ENCODE measurements at places on chromosomes 6 and 20. TPM values are rescaled to one million over a fixed set of nuclear protein-coding genes. Genes with fewer than 3 reads are reported as not detected.
A peak's percentile ranks its signal among the peaks of the same experiment; 100 is the strongest.

GRCh38 chr6:53320964-53321363, 27.8 kb downstream of the ELOVL5 start:
- no peak for DNase-seq

DNA sequence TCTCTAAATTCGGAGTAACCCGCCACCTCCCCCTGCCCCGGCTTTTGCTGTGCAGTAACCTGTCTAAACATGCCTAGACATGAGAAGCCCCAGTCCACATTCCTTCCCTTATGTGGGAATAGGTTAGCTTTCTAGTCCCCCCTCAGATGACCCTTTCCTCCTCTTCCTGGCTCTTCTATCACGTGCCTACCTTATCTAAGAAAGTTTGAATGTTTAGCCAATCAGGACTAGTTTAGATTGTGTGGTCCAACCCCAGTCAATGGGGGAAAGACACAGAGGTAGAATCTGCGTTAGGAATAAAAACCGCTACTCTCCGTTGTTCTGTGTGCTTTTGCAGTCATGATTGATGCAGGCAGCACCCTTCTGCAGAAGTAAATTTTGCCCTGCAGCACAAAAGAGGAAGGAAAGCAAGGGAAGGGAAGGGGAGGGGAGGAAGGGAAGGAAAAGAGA, 69.0 kb upstream of the CD93 start:
- DNase-seq, result no peak

GRCh38 chr6:157385482-157385881, 4.5 kb downstream of the ZDHHC14 start:
- no peak for DNase-seq

- peak; percentile 90 for DNase-seq
Observed at GRCh38 chr6:141107591-141108160, 1025.0 kb upstream of the GJE1 start.

DNA sequence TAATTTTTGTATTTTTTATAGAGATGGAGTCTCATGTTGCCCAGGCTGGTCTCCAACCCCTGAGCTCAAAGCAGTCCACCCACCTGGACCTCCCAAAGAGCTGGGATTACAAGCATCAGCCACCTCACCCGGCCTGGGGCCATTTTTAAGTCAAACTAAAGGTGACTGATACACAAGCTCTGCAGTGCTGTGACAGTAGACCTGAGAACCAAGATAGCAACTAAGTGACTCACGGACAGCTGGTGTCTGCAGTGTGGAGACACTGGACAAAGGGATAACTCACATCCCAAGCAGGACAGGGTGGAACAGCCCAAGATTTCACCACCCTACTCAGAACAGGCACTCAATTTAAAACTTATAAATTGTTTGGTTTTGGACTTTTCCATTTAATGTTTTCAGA, 402.5 kb downstream of the CD83 start:
- peak; percentile 90 for DNase-seq

DNA sequence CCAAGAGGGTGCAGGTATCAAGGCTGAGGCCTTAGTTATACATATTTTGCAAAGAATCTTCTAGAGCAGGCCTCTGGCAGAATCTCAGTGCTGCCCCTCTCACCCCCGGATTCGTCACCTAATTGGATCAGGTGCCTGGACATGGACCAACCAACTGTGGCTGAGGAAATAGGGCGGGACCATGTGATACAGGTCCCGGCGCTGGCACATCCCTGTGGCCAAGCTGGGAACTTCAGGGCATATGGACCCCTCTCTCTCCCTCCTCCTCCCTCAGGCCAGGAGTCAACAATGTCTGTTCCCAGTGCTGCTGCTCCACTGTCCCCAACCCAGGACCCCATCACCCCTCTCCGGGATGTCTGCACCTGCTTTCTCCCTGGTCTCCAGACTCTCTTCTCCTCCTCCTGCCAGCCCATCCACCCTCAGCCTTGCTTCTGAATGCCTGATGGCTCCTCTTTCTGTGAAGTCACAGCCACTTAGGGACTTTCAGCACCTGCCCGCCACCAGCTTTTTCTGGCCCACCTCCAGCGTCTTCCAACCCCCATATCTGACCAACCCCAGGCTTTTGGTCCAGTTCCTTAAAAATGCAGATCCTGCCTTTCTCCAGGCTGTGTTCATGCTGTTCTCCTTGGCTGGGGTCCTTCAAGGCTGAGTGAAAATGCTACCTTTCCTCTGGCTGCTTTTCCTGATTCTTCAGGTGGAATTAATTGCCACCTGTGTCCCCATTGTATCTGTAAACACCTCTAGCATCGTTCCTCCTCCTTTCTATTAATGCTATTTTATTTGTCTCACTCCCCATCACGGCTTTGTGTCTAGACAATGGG, 19.0 kb upstream of the MLN start:
- DNase-seq, result peak; percentile 34

- peak; percentile 30 for DNase-seq
Observed at GRCh38 chr20:56860413-56860812, 231.3 kb downstream of the TFAP2C start.

DNA sequence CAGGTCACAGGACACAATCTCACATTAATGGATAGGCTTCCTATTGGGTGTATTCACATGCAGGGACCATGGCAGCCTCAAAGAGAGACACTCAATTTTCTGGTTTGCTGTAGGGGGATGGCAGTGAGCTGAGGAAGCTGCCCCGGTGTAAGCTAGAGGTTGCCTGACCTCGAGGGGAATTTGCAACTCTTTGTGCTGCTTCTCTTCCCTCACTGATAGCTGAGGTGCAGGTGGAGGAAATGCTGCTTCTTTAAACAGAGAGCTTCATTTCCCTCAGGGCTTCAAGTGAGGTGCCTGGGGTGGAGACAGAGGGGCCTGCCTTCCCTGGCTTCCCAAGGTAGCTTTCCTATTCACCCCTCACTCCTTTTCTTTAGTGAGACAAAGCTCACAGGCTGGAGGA, 151.9 kb downstream of the CD83 start:
- no peak for DNase-seq

DNA sequence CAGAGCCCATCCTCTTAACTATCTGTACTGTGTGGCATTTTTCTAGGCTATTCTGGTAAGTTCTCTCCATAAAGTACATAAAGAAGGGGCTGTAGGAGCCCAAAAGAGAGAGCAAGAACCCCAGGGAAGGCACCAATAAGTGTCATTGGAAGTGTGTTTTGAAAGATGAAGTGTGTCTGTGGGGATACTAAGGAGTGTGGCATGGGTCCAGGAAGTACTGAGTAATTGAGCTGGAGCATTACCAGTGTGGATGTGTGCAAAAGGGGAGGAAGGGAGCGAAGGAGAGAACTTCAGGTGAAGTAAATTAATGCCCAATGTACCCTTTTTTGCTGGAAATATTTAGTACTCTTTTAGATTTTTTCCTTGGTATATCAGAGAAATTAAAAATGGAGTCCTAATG, 63.9 kb downstream of the KCNS1 start:
- peak; percentile 62 for DNase-seq

DNA sequence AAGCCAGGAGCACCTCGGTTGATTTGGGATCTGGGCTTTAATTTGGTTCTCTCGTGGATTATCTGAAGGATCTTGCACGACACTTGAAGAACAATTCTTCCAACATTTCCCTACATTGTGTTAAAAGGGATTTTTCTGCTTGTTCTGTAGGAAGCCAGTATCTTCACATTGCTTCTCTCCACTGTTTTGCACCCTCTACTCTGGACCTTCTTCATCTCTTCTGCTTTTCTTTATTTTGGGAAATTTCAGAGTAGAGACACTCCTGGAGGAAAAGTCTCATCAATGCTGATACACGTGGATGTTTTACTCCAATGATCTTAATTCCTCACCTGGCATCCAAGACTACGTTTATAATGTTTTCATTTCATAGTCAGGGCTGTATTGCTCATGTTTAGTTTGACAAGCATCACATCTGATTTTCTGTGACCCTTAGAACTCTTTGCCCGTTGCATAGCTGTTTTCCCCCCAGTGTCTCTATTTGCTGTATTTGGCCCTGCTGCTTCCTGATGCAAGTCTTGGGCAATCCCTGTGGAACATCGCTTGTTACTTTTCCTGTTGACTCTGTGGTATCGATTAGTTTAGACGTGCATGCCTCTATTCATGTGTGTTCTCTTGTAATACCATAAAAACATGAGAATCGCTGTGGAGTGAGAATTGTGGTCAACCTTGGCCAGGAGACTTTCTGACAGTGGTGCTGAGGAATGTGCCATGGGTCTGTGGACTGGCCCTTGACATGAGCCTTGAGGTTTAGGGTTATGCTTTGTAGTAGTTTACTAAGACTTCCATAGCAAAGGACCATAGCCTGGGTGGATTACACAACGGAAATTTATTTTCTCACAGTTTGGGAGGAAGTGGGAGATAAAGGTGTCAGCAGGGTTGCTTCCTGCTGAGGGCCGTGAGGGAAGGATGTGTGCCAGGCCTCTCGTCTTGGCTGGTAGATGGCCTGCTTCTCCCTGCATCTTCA, 12.5 kb downstream of the PLCB1 start:
- peak; percentile 71 for DNase-seq

- peak; percentile 95 for DNase-seq
Observed at GRCh38 chr6:155126727-155127439, 131.8 kb downstream of the TIAM2 start.

GRCh38 chr20:1323830-1324597, 4.9 kb downstream of the SDCBP2 start:
- no peak for DNase-seq

DNA sequence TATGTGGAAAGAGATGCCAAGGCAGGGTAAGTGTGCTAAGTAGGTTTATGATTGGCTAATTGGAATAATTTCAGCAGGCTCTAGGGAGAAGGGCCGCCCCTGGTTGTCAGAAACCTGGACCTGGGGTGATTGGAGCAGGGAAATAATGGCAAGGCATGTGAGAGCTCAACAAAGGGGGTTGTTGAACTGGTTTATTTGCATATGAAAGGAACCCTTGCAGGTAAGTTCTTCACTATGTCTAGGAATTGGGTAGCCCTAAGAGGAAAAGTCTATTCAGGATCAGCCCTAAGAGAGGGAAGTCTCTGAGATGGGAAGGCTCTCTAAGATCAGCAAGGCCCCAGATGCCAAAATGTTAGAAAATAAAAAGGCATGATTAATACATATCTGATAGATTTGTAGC, 175.4 kb upstream of the PRND start:
- no peak for DNase-seq

GRCh38 chr6:127630800-127631199, 53.8 kb downstream of the C6orf58 start:
- DNase-seq, result no peak

DNA sequence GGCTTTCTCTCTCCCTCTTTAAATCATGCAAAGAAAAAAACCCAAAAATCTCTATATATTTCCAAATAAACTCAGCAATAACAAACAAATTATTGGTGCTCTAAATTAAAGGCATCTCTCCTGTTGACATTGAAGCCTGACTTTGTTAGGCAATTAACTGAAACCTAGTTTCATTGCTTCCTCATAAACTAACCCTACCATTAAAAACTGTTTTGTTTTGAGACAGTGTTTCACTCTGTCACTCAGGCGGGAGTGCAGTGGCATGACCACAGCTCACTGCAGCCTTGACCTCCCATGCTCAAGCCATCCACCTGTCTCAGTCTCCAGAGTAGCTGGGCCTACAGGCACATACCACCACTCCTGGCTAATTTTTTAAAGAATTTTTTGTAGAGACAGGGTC, 34.9 kb downstream of the PIGU start:
- DNase-seq, result no peak

ELOVL4 gene
- total RNA-seq, result 1.7 TPM

CLIC5 gene
- total RNA-seq, result 0.10 TPM

DPPA5 gene
- total RNA-seq, result not detected

OR2W1 gene
- not detected for total RNA-seq

PTK6 gene
- total RNA-seq, result 0.48 TPM

MDFI gene
- 5.0 TPM for total RNA-seq

TOX2 gene
- total RNA-seq, result 24.7 TPM

HLA-DRB5 gene
- total RNA-seq, result not detected
